Cortex of kidney (tissue), 1 donor: ENCODE measurements at places on chromosomes 3 and 15.

DNA sequence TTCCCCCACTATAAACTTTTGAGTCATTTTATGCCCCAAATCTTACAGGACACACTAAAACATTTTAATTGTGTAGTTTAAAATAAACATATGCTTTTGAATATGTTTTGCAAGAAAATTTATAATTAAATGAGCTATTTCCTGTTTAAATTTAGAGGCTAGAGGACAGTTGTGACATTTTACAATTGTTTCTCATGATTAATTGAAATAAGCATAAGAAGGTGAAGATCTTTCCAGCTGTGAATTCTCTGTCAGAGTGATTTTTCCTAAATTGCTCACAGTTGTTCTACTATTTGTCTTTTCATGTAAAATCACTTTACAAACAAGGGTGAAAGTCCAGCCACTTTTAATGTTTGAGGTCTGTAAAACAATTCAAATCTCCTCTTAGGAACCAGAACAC is 892.3 kb downstream of the CADM2 start:
- DNase-seq: no peak

DNA sequence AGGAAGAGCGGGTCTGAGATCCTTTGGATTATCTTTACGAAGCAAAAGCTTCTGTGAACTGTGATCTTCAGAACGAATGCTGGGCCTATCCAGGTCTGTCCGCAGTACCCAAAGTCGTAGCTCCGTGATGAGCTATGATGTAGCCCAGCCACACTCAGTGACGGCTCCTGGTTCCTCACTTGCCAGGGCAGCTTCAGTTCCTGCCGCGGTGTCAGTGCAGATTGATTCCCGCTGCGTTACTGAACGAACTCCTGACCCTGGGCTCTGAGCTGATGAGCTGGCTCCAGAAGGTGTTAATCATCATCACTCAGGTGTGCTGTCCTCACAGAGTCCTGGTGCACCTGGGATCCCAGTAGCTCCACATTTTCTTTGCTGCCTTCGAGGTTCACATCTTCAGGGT is 45.0 kb downstream of the TMEM44 start:
- no peak for DNase-seq

DNA sequence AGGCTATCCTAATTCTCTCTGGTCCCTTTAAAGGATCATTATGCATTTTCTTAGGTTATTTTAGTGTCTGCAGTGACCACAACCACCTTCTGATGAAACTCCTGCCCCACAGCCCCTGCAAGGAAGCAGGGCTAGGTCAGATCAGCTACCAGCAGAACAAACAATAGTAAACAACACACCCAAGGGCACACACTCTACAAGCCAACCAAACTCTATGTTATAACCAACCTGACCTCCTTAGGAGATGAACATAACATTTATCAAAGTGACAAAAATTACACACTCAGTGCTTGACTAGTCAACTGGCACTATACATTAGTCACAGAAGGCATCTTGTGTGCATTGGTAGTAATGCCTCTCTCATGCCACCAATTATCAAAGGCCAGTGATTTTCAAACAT is 17.3 kb downstream of the DENND6A start:
- no peak for DNase-seq

- no peak for DNase-seq
These were observed 2.2 kb downstream of the RBP1 start for GRCh38 chr3:139537361-139537760.

DNA sequence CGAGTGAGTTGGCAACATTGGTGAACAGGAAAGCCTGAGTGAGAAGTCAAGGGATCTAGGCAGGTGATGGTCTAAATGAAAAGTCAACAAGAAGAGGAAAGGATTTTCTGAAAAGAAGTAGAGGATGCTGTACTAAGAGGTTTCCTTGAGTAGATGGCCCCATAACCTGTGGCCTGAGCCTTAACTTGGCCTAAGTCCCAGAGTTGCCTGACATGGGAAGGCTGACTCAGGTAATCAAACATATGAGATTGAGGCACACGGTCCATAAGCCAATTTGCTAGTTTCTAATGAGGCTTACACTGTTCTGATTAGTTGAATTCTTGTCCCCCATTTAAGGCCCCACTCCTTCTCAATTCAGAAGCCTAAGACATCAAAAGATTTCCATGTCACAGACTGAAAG is 262.5 kb upstream of the LMCD1 start:
- DNase-seq: no peak

GRCh38 chr15:40879609-40880008 is 5.6 kb upstream of the RHOV start:
- DNase-seq: no peak

GRCh38 chr15:55673287-55673686 is 69.7 kb downstream of the PRTG start:
- no peak for DNase-seq

DNA sequence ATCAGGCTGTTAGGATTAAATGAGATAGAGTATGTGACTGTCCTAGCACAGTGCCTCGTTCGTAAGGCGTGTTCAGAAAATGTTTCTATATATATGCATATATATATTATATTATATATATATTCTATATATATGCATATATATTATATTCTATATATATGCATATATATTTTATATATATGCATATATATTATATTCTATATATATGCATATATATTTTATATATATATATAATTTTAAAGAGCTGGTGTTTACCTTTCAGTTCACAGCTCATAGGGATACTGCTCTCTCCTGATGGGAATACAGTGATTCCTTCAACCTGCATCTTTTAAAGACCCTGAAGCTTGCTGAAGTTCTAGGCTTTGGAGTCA is 702 bp downstream of the NDUFB4 start:
- DNase-seq: no peak
